ENCODE measurements at places on chromosomes 7 and 10. TPM values are rescaled to one million over a fixed set of nuclear protein-coding genes. Genes with fewer than 3 reads are reported as not detected.

DNA sequence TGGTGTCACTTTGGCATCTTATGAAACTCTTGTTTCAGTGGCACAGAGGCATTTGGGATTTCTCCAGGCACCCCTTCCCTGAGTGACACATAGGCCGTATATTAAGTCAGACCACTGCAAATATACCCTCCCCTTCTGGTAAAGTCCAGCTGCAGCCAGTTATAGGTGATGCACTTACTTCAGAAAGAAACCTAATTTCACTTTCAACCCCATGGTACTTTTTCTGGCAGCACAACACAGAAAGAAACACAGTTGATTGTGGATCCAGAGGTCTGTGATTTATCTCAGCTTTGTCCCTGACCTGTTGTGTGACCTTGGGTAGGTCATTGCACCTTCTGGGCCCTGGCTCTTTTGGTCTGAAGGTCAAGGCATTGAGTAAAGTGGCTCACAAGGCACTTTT, 173.2 kb downstream of the BUB3 start:
- H3K4me1 ChIP-seq: no peaks in the 10 kb centered on the region
- DNase-seq: no peak
- no peak overlapping the region for H3K27ac ChIP-seq
- no peak overlapping the region for H3K4me3 ChIP-seq
- H3K27me3 ChIP-seq: no peaks in the 10 kb centered on the region
- no peaks in the 10 kb centered on the region for H3K36me3 ChIP-seq

DNA sequence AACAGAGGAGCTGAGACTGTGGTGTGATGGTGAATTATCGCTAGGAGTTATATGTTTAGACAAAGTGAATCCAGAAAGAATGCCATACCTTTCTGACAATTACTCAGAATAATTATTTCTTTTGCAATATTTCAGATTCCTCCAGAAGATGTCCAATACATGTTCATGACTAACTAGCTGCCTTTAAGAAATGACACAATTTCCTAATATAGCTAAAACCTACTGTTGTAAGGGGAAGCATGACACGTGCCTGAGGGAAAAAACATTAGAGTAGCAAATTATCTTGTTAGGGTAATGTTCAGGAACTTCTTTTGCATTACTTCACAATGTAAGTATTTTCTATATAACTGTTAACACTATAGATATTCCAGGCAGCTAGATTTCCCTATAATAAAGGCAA, 150.3 kb downstream of the COL28A1 start:
- no peaks in the 10 kb centered on the region for H3K27me3 ChIP-seq
- DNase-seq: no peak
- no peak overlapping the region for H3K27ac ChIP-seq
- H3K36me3 ChIP-seq: no peaks in the 10 kb centered on the region

PTPRZ1 gene
- 3.6 TPM for total RNA-seq

DNA sequence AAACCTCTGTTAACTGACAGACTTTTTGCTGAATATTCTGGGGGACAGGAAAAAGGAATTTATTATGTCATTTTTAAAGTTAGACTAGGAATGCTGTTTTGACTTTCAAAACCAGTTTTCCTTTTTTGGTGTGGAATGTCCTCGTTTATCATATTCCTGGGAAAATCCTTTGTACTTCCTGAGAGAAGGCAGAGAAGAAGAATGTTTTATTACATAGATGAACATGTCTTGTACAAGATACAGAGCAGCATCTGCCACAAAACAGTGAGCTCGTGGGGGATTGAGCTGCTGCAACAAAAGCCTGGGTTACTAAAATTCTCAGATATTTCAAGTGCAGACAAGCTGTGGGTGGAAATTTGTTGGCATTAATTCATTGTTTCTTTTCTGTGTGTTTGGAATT, 20.2 kb downstream of the MCU start:
- H3K27me3 ChIP-seq: no peaks in the 10 kb centered on the region
- no peak for DNase-seq
- H3K27ac ChIP-seq: no peak overlapping the region
- H3K4me3 ChIP-seq: no peak overlapping the region

DNA sequence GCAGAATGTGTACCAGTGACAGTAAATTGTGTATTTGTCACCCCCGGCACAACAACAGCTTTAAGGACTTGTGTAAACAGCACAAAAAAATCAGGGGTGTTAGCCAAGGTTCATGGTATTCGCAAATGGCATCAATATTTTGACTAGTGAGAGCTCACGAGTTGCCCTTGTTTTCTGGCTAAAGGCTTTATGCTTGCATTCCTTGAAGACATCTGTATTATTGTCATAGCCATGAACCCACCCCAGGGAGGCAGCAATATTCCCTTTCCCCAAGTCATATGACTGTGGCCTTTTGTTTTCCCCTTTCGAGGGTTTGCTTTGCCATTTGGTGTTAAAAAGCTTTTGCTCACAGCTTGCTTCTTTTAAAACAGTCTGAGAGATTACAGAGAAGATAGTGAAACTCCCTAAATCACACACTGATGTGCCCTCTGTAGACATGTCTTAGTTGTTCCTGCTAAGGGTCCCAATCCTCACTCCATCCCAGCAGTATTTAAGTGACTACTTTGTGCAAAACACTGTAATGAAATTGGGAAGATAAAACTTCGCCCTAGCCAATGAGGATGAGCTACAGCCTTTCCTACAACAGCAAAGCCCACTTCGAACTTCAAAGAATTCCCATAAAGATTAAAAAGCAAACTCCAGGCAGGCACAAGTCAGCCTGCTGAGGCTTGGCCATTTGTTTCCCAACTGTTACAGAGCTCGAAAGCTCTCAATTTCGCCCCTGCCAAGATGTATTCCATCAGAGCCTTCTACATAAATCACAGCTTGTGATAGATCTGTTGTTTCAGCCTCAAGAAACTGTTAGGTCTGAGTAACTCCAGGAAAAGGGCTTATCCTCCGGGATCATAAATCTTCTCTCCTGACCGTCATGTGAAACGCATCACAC, 172.3 kb downstream of the ADAM12 start:
- no peaks in the 10 kb centered on the region for H3K4me1 ChIP-seq
- H3K27ac ChIP-seq: no peak overlapping the region
- H3K4me3 ChIP-seq: no peak overlapping the region
- H3K36me3 ChIP-seq: no peaks in the 10 kb centered on the region

KAZALD1 gene
- total RNA-seq: 8.4 TPM

GRCh38 chr7:46291601-46292150, 370.6 kb upstream of the IGFBP3 start:
- H3K36me3 ChIP-seq: no peaks in the 10 kb centered on the region
- no peaks in the 10 kb centered on the region for H3K27me3 ChIP-seq
- DNase-seq: no peak
- no peaks in the 10 kb centered on the region for H3K4me1 ChIP-seq
- H3K4me3 ChIP-seq: no peak overlapping the region
- no peak overlapping the region for H3K27ac ChIP-seq
